Kidney (tissue), 22 donors: ENCODE measurements at places on chromosomes 3 and 15. TPM values are rescaled to one million over a fixed set of nuclear protein-coding genes. Genes with fewer than 3 reads are reported as not detected.

DNA sequence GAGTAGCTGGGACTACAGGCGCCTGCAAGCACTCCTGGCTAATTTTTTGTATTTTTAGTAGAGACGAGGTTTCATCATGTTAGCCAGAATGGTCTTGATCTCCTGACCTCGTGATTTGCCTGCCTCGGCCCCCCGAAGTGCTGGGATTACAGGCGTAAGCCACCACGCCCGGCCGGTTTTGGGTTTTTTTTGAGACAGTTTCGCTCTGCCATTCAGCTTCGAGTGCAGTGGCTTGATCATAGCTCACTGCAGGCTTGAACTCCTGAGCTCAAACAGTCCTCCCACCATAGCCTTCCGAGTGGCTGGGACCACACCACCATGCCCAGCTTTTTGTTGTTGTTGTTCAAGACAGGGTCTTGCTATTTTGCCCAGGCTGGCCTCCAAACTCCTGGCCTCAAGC lies 16.0 kb upstream of the SCAP start:
- H3K27ac ChIP-seq, result no peak overlapping the region
- H3K4me3 ChIP-seq, result no peak overlapping the region
- no peaks in the 10 kb centered on the region for H3K36me3 ChIP-seq
- no peaks in the 10 kb centered on the region for H3K4me1 ChIP-seq

DNA sequence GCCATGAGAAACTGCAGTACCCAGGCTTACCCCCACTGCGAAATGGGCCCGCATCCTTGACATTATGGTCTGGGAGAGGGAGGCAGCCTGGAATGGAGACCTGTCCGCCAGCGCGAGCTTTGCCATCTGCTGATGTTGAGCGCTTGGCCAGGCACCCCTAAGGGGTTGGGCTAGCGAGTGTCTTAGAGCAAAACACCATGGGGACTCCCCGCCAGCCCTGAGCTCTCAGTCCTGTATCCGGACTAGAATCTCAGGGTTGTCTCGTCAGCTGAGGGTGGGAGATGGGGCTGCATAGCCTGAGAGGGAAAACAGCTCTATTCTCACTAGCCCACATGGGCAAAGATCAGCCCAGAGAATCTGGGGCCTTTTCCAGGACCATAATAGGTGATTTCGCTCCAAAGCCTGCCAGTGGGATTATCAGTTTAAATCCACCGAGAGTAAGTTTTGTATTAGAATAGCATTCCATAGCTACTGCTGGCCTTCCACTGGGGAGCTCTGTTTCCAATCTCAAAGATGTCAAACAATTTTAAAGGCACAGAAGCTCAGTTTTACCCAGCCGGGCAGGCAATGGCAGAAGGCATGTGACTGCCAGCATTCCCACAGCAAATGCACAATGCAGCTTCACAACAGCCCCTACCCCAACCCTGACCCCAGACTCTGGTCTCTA lies 167.5 kb upstream of the TPM1 start:
- DNase-seq, result no peak
- no peaks in the 10 kb centered on the region for H3K4me1 ChIP-seq
- no peak overlapping the region for H3K4me3 ChIP-seq
- H3K27me3 ChIP-seq, result no peaks in the 10 kb centered on the region
- H3K36me3 ChIP-seq, result no peaks in the 10 kb centered on the region
- no peak overlapping the region for H3K27ac ChIP-seq

DNA sequence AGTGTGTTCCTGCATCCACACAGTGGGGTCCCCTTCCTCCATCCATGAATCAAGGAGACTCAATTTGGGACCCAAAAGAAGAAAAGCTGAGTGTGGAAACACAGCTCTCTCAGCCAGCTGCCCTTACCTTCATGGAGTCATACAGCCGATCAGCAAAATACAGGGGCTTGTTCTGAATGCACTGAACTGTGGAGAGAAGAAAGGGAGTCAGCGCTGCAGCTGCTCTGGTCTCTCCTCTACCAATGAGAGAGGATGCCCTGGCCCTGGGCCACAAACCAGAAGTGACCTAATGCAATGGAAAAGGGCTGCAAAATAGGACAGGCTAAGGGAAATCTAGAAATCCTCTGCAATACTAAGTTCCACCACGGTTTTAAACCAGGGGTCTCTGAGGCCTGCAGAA lies 46.7 kb downstream of the ANXA2 start:
- no peaks in the 10 kb centered on the region for H3K27me3 ChIP-seq
- DNase-seq, result no peak
- no peak overlapping the region for H3K27ac ChIP-seq
- H3K4me1 ChIP-seq, result no peaks in the 10 kb centered on the region
- no peak overlapping the region for H3K4me3 ChIP-seq

GRCh38 chr3:24683090-24683489 lies 188.4 kb upstream of the THRB start:
- H3K36me3 ChIP-seq, result no peaks in the 10 kb centered on the region
- H3K4me1 ChIP-seq, result no peaks in the 10 kb centered on the region
- no peak overlapping the region for H3K27ac ChIP-seq
- H3K27me3 ChIP-seq, result no peaks in the 10 kb centered on the region
- H3K4me3 ChIP-seq, result no peak overlapping the region
- no peak for DNase-seq

DNA sequence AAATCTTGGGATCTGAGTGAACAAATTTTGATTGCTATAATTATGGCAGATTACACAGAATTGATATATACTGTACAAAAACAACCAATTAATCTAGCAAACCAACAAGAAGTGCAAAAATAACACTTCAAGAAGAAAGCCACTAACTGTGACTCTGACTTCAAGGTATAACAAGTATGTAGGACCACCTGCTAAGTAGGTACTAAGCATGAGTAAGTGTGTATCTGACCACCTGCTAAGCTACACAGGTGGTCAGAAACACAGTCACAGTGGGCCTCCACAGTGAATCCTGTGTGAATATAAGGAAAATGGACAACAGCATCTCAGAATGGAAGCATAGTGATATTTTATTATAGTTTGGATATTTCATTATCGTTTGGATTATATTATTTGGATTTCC lies 14.8 kb upstream of the PLSCR4 start:
- no peak overlapping the region for H3K4me3 ChIP-seq
- H3K36me3 ChIP-seq, result no peaks in the 10 kb centered on the region
- H3K27ac ChIP-seq, result no peak overlapping the region
- H3K4me1 ChIP-seq, result no peaks in the 10 kb centered on the region

The MYRIP gene
- 6.6 TPM for total RNA-seq
